ENCODE measurements at places on chromosomes 1 and 21.

GRCh38 chr1:68322837-68323687, 90.7 kb upstream of the WLS start:
- no peak for DNase-seq

DNA sequence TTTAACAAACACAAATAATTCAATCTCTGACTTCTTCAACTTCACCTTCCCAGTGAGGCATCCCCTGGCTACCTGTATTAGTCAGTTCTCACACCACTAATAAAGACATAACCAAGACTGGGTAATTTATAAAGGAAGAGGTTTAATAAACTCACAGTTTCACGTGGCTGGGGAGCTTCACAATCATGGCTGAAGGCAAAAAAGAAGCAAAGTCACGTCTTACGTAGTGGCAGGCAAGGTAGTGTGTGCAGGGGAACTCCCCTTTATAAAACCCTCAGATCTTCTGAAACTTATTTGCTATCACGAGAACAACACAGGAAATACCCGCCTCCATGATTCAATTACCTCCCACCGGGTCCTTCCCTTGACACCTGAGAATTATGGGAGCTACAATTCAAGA, 478.5 kb downstream of the ADGRL2 start:
- no peak for DNase-seq

DNA sequence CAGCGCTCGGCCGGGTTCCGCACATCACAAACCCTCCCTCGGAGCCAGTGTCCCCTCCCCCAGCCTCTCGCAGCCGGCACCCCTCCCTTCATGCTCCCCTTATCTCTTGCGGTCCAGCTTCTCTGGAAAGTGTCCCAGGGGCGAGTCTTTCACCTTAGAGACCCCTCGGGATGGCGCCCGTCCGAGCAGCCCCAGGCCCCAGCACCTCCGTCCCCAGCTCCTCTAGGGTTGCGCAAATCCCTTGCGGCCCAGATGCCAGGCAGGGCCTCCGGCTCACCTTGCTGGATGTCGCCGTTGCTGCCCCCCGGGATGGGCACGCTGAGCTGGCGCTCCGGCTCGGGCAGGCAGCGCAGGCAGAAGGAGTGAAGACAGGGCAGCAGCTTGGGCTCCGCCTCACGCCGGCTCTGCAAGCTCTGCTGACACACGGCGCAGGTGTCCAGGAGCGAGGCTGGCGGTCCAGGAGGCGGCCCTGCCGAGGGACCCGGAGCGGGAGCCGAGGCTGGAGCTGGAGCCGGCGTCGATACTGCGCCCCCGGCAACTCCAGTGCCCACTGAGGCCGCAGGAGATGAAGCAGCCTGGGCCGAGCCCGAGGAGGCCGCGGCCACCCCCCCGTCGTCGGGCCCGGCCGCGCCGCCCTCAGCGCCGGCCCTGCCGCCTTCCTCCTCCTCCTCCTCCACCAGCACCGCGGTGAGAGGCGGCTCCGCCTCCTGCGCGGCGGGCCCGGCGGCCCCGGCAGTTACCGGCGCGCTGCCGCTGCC, 550 bp downstream of the TRIM33 start:
- DNase-seq = peak; percentile 73

DNA sequence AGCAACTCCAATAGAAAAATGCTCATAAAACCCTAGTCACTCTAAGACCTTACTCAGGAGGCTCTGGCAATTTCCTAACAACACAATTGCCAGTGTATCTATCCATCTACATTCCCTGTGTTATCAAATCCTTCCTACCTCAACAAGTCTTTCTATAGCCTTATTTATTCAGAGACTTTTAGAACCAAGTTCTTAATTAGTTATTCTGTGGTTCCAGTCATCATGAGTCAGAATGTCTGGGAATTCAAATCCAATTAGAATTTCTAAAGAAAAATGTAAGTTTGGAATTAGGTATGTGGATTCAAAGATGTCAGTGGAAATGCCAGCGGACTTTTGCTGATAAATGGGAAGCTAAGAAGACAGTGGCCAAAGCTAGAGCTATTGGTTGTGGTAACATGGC, 302.6 kb upstream of the C1orf87 start:
- DNase-seq = no peak

GRCh38 chr1:220003610-220004299, 42.5 kb downstream of the EPRS1 start:
- DNase-seq = no peak

DNA sequence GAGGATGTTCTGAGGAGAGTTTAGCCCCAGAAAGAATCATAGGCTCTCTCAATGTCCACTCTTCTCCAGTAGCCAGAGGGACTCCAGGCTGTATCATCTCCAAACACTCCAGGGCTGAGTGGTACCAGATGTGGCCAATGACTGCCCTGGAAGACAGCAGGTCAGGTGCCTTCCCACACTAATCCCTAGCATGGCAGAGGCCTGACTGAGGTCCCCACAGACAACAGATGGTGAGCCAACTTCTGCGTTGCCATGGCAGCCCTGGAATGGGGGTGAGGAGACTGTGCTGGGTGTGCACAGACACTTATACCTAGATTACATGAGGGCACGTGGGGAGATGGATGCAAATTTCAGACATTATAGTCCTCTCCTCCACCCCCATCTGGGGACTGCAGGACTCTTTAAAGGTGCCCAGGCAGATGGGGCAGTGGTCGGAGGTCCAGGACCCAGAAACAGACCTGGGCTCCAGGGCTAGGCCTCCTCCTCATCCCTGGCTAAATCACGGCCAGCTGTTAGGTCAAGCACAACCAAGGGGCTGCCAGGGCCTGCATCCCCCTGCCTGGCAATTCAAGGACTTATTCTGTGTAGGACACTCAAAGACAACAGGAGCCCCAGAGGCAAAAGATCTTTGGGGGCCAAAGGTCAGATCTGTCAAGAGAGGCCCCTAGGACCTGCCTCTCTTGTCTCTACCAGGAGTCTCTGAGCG, 42.9 kb downstream of the CAMK2N1 start:
- no peak for DNase-seq

DNA sequence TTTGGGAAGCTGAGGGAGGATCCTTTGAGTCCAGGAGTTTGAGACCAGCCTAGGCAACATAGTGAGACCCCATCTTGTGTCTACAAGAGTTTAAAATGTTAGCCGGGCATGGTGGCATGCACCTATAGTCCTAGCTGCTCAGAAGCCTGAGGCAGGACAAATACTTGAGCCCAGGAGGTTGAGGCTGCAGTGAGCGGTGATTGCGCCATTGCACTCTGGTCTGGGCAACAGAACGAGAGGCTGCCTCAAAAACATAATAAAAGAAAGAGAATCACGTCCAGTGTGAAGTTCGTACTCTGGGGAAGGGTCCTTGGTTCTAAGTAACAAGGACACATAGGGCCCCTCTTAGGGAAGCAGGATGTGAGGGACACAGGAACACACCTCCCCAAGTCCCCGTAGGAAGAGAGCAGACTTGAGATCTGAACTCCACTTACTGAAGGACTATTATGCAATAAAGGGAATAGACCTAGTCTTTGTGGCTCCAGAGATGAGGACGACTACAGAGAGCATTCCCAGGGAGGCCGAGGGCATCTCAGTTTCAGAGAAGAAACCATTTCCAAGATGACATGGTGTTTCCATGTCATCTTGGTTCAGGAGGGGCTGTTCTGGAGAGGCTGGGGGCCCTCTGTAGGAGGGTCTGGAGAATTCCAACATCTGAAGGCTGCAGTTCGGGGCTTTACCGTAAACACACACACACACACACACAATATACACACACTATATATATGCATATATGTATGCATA, 10.8 kb upstream of the ENO1 start:
- DNase-seq = no peak

DNA sequence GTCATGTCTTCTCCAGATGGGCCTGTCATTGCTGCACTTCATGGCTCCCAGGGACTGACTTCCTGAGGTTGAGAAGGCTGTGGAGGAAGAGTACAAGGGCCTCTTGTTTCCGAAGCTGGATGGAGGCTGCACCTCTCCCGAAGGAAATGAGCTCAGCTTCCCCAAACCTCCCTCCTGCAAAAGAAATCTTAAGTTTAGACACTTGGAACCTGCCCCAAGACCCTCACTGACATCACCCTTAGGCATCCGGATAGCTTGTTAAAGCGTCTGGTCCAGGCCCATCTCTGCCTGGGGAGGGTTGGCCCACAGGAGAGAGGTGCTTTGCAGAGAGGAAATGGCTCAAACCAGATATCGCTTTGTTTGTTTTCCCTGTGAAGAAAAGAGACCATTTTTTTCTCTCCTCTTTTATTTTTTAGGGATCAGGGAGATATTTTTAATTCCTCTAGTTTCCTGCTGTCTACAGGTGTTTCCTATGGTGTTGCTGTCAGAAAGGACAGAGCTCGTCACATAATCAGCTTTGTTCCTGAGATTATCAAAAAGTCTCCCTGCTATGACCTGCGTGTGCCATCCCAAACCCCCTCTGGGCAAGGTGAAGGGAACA, 25.0 kb downstream of the RCSD1 start:
- no peak for DNase-seq

- no peak for DNase-seq
Observed at GRCh38 chr1:117607471-117607870, 1.6 kb downstream of the TENT5C start.

- DNase-seq = peak; percentile 54
Observed at GRCh38 chr21:45074048-45074817, at the start of gene ADARB1. Gene ADARB1 (plus strand): TSS chr21:45074580. CDS start chr21:45171657, 97,077 bp downstream.

DNA sequence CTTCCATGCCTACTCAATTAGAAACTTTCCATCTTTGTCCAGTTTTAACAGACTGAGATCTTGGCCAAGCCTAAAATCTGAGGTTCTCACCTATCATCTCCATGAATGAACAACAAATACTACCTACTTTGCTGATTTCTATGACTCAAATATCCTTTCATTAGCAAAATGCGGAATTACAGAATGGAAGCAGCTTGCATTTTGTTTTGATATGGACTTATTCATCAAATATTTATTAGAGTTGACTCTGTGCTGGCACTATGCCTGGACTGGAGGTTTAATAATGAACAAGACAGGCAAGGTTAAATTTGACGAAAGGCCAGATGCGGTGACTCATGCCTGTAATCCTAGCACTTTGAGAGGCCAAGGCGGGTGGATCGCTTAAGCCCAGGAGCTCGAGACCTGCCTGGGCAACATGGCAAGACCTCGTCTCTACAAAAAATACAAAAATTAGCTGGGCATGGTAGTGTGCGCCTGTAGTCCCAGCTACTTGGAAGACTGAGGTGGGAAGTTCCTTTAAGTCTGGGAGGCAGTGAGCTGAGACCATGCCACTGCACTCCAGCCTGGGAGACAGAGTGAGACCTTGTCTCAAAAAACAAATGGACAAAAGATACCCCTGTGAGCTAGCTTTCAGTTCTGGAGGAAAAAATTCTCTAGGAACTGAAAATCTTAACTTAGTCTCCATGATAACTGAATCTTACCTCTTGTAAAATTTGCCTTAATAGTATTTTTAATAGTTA, 29.4 kb upstream of the SOD1 start:
- DNase-seq = no peak

- no peak for DNase-seq
Observed at GRCh38 chr1:115454837-115455511, 116.9 kb upstream of the NGF start.

GRCh38 chr1:183239793-183240525, 53.9 kb downstream of the LAMC2 start:
- no peak for DNase-seq

DNA sequence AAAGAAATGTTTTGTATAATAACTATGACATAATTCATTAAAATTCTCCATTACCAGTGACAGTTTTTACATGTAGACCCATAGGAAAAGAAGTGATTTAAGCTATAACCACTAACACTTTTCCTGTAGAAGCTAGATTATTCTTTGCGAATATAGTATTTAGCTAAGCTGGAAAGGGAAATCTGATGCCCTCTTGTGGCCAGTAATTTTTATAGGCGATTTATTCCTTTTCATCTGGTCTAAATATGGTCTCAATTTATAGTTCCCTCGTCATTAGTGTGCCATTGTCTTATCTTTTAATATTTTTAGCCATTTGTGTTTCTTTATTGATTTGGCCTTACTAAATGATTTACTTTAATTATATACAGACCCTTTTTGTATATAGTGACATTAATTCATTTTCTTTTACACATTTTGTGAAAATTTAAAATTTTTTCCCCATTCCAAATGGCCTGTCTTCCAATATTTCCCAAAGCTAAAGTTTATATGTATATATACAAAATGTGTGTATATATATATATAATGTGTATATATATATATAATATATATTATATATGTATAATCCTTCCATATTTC, 26.7 kb downstream of the BTG3 start:
- peak; percentile 80 for DNase-seq

DNA sequence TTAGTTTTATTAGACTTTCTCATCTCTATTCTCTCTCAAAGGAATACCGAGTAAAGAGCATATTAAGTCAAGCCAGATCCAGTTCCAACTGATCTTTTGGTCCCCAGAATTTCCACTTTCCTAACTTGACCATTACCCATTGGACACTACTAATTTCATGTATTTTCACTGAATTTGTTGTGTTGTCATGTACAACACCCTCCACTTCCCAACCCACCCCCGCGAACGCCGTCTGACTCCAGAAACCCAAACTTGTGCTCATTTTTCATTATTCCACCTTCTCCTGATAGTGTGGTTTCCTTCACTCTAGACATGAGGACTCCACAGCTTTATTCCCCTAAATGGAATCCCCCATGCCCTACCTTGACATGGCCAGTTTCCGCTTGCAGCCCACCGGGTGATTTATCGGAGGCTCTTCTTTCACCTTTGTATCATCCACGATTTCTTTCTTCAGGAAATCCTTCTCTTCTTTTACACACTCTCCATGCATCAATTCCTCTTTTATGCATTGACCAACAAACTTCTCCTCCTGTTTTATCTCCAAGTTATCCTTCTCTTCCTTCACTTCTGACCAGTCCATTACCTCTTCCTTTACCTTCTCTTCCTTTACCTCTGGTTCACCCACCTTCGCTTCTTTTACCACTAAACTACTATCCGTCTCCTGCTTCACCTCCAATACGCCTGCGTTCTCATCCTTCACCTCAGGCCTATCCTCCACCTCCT, 805 bp downstream of the ZNHIT6 start:
- DNase-seq = no peak

- DNase-seq = no peak
Observed at GRCh38 chr1:20370698-20371097, 80.0 kb downstream of the VWA5B1 start.

GRCh38 chr21:35573472-35574374, 486.6 kb downstream of the SETD4 start:
- DNase-seq = no peak

DNA sequence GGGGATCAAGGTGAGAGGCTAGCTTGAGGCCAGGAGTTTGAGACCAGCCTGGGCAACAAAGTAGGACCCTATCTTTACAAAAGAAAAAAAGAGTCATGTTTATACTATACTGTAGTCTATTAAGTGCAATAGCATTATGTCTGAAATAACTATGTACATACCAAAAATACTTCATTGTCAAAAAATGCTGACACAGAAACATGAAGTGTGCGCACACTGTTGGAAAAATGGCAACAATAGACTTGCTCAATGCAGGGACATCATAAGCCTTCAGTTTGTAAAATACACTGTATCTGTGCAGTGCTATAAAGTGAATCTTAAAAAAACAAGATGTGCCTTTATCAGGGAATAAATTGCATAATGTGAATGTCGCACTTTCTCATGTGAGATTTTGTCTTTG, 14.1 kb upstream of the NID1 start:
- DNase-seq = no peak

GRCh38 chr1:118479351-118479750, 294.3 kb upstream of the SPAG17 start:
- DNase-seq = no peak

- DNase-seq = no peak
Observed at GRCh38 chr1:245031041-245031440, 123.7 kb upstream of the KIF26B start.

- no peak for DNase-seq
Observed at GRCh38 chr1:36884029-36884701, 150.2 kb downstream of the GRIK3 start.

Data from common myeloid progenitor, CD34-positive (primary cell).